ENCODE measurements at places on chromosomes 1 and 21.

- DNase-seq: no peak
Observed at GRCh38 chr1:87972811-87973210, 644.1 kb downstream of the LMO4 start.

GRCh38 chr1:243818978-243819377 lies 31.1 kb downstream of the AKT3 start:
- no peak for DNase-seq

GRCh38 chr1:103283371-103283770 lies 175.0 kb upstream of the COL11A1 start:
- DNase-seq: no peak

DNA sequence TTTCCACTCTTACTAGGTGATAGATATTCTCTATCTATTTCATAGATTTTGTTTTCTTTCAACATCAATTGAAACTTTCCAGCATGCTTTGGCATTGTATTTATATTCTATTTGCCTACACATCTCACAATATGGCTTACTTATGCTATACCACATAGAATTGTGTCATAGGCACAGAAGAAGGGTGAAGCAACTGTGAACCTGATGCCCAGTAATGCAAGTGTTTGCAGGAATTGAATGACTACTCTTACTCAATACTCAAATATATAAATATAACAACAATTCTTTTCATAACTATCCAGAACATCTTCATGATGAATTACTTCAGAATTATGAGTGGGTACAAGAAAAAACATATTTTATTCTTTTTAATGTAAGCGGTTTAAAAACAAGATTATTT lies 165.9 kb downstream of the PTBP2 start:
- no peak for DNase-seq

DNA sequence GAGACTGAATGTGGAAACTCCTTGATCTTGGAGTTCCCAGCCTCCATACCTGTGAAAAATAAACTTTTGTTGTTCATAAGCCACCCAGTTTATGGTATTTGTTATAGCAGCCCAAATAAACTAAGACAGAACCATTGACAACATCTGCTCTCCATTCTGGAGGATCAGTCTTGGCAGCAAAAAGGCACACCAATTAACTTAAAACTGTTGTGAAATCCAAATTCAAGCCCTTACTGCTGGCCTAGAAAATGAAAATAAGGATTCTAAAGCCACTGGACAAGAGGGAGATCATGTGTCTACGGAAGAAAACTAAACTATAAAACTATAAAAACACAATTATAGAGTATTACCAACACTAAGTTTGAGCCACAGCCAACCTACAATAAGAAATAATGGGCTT lies 172.1 kb upstream of the RNPC3 start:
- no peak for DNase-seq

DNA sequence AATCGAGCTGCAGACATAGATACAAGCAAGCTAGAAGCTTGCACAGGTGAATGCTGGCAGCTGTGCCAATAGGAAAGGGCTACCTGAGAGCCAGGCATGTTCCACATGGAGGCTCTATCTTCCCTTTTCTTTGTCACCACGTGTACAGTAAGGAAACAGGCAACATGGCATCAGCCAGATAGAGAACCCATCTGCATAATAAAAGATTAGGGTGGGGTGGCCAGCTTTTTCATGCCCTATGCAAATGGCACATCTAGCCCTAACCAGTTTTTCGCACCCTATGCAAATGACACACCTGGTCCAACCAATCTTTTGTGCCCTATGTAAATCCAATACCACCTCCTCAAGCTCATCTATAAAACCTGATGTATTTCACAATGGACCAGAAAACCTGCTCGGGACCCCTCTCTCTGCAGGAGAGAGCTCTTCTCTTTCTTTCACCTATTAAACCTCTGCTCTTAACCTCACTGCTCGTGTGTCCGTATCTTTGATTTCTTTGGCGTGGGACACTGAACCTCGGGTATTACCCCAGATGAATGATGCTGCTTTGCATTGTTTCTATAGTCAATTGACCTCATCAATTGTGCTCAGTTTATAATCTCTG lies 93.9 kb downstream of the SLC30A10 start:
- no peak for DNase-seq

DNA sequence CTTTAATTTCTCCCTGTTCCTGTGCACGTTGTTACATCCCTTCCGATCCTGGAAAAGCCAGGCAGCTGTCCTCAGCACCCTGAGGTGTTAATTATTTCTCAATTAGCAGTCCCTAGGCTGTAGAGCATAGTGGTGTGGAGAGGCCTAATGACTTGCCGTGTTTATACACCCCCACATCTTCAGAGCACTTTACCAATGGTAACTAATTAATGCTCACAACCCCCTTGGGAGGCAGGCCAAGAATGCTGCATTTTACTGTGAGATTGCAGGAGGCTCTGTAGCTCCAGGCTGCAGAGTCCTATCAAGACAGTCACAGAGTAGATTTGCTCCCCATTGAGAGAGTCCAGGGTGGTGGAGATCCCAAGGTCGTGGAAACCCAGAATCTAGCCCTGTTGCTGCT lies 2.4 kb upstream of the PARS2 start:
- DNase-seq: no peak

DNA sequence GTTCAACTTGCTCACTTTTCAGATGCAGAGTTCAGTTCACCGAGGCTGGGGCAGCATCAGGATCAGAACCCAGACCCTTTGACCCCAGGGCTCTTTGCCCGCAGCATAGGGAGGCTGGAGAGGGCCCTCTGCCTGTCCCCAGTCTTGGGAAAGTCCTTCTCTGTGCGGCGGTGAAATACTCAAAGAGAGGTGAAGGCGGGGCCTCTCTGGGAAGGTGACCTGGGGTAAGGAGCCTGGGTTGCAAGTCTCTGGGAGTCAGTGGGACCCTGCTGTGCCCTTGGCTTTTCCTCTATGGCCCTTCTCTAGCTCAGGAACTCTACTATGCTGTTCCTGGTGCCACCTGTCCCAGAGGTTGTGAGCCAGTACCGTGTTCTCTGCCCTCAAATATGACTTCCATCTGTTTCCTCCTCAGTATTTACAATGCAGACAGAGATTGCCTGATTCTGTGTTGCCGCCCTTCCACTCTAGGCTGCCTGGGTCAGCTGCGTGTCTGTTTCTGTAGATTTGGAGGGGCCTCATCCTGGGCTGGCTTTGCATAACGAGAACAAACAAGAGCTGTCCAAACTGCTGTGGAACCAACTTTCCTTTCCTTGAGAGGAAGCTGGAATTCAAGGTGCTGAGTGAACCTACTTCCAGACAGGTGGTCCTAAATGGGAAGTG lies 18.7 kb upstream of the ZBTB21 start:
- no peak for DNase-seq

- no peak for DNase-seq
Observed at GRCh38 chr1:64163431-64163830, 40.0 kb upstream of the UBE2U start.

GRCh38 chr1:111475701-111476100 lies 1.9 kb downstream of the C1orf162 start:
- peak; percentile 23 for DNase-seq

DNA sequence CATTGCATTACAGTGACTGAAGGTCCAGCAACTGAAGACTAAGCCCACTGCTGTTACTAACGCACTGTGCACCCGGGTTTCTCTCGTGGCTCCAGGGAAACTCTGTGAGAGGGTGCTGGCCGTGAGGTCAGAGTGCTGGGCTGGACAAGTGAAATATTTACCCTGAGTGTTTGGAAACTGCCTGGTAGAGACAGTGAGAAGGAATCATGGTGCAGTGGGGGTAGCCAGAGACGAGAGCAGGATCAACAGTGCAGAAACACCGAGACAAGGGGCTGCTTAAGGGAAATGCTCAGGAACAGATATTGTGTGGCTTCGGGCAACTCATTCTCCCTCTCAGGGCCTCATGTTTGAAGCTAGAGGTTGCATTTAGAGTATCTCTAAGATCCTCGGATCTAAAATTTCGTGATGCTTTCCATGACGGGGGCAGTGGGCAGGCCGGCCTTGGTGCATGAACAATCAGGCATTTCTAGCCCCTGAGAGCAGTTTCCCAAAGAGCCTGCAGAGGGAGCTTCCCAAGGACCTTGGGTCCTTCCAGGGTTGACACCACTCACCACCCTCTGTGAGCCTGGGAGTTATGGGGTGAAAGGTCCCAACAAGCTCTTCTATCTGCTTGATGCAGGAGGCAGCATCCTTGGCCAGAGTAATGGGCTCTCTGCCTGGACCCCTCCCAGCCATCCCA lies 9.7 kb downstream of the CD2 start:
- peak; percentile 68 for DNase-seq

DNA sequence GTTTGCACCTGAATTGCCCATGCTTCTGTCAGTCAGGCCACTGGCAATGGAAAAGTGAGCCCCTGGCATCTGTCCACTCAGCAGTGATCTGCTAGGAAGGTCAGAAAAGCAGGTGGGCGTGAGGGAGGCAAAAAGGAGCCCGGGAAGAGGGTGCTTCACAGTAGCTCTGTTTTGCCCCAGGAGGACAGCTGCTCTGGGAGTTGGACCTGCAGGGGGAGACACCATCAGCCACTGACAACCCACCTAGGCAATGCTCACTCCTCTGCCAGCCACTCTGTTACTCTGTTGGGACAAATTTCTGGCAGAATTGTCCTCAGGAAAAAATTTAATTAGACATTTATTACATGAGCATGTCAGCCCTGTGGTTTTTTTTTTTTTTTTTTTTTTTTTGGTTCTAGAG lies 146.4 kb downstream of the LRIG2 start:
- no peak for DNase-seq

GRCh38 chr1:34346128-34346527 lies 169.4 kb downstream of the C1orf94 start:
- no peak for DNase-seq

GRCh38 chr1:203031467-203031866 lies 5.2 kb downstream of the PPFIA4 start:
- DNase-seq: no peak

DNA sequence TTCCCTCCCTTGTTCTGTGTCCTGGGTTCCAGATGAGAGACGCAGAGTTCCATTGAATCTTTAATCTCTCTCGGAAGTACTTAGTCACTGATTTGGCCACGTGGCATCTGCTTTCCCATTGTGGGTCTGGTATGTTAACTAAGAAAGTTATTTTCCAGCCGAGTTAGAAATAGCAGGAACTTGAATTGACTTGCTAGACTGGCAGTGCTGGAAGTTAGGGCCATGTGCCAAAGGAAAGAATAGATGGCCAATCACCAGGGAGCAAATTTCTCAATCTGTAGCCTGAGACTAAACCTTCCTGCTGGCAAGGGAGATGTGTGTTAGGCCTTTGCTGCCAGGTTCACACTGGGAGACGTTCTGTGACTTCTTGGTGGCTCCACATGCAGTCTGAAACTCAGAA lies 24.2 kb upstream of the SLFNL1 start:
- DNase-seq: no peak

- DNase-seq: no peak
Observed at GRCh38 chr1:11505591-11506538, 26.9 kb downstream of the DISP3 start.

- DNase-seq: no peak
Observed at GRCh38 chr1:183093786-183094298, 70.6 kb downstream of the LAMC1 start.

- DNase-seq: no peak
Observed at GRCh38 chr1:66452982-66453381, 81.0 kb upstream of the SGIP1 start.

- DNase-seq: no peak
Observed at GRCh38 chr21:38989745-38990423, 184.2 kb downstream of the ETS2 start.

DNA sequence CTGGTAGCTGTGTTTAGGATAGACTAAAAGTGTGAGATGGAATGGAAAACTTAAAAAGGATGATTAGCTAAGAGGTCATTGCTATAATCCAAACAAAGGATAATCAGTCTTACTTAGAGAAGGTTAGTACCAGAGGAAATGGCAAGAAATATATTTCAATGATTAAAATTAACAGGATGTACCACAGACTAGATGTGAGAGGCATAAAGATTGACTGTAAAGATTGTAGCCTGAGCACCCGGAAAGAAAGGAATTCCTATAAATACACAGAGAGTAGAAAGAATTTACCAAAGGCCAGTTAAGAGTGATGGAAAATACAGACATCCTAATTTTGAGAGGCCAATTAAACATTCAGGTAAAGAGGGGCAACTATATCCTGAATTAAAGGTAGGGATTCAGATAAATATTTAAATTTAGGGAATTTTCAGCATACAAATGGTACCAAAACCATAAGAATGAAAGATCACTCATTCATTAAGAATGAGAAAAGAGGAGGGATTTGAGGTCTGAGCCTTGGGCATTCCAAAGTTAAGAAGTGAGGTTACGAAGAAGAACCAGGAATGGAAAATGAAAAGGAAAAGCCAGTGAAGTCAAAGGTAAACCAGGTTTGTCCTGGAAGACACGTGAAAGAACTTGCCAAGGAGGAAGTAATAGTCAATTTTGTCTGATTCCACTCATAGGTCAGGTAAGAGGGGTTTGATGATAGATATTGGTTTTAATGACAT lies 46.4 kb upstream of the RGS1 start:
- no peak for DNase-seq

- DNase-seq: no peak
Observed at GRCh38 chr1:169784102-169784501, 10.6 kb downstream of the METTL18 start.

GRCh38 chr1:40094466-40095110 lies 2.5 kb downstream of the PPT1 start:
- DNase-seq: no peak

- DNase-seq: no peak
Observed at GRCh38 chr1:242651817-242652216, 127.3 kb upstream of the PLD5 start.

DNA sequence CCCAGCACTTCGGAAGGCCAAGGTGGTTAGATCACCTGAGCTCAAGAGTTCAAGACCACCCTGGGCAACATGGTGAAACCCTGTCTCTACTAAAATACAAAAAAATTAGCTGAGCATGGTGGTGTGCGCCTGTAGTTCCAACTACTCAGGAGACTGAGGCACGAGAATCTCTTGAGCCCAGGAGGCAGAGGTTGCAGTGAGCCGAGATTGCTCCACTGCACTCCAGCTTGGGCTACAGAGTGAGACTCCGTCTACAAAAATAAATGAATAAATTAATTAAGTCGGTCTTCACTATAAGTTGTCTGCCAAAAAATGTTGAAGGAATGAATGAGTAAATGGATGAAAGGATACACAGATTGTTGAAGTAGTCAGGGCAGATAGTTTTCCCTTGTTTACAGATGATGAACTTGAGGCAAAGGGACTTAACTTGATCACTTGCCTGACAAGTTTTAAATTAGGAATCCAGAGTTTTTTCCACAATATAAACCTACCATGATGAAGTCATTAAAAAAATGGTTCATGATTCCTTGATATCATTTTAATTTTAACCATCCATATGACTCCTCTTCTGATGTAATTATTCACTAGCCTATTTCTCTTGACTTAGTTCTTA lies 130.8 kb downstream of the TLR5 start:
- no peak for DNase-seq

- peak; percentile 73 for DNase-seq
Observed at GRCh38 chr1:167447521-167448136, 70.7 kb downstream of the CD247 start.

- no peak for DNase-seq
Observed at GRCh38 chr21:21605521-21605920, 607.3 kb downstream of the NCAM2 start.

DNA sequence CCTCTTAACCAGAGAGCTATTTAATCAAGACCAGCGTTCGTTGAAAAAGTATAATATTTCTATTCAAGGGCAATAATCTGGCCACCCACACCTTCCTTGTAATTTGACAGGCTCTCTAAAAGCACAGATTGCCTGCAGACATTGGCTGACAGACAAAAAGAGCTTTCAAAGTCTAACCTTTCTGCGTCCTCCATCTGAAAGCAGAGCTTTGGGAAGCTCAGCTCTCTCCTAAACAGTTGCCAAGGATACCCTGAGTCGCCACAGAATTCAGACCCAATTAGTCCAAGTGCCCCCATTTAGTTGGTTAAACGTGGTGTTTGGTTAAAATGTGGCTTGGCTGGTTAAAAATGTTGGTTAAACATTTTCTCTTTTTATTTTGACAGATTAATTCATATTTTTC lies 33.7 kb upstream of the PLA2G2C start:
- DNase-seq: no peak
